Stomach (tissue), 19 donors: ENCODE measurements at places on chromosomes 1 and 21. TPM values are rescaled to one million over a fixed set of nuclear protein-coding genes. Genes with fewer than 3 reads are reported as not detected.

FAM72C gene
- not detected for total RNA-seq

PTAFR gene
- total RNA-seq, result 2.8 TPM

SGIP1 gene
- total RNA-seq, result 9.5 TPM

DNA sequence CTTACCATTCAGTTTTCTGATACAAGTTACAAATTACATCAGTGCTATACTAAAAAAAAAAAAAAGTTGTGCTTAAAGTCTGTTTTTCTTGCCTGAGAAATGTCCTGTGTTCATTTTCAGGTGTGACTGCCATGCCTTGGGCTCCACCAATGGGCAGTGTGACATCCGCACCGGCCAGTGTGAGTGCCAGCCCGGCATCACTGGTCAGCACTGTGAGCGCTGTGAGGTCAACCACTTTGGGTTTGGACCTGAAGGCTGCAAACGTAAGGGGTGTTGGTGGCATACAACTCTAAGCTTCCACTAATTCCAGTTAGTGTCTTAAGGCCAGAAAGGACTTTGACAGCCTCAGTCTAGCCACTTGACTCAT lies 60.1 kb upstream of the LAMC2 start:
- DNase-seq, result no peak

- DNase-seq, result no peak
Observed at GRCh38 chr1:162019006-162019405, 4.7 kb downstream of the OLFML2B start.

DNA sequence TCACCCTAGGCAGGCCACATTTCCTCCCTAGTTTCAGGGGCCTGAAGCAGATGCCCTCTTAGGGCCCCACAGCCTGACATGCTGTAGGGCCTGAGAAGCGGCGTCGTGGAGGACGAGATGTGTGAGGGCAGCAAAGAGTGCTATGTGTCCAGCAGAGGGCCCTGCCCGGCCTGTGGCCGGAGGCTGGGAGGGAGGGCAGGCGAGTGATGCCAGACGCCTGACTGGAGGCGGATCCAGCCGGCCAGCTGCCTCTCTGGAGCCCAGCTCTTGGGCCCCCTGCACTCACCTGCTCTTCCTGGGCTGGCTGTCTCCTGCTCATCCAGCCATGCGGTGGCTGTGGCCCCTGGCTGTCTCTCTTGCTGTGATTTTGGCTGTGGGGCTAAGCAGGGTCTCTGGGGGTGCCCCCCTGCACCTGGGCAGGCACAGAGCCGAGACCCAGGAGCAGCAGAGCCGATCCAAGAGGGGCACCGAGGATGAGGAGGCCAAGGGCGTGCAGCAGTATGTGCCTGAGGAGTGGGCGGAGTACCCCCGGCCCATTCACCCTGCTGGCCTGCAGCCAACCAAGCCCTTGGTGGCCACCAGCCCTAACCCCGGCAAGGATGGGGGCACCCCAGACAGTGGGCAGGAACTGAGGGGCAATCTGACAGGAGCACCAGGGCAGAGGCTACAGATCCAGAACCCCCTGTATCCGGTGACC lies at the start of gene GPR37L1:
Gene GPR37L1, plus strand, starts transcription at position 279 of the 697 bp plus-strand sequence. Its CDS starts 47 bp downstream, at position 326.
- peak; percentile 77 for DNase-seq

DNA sequence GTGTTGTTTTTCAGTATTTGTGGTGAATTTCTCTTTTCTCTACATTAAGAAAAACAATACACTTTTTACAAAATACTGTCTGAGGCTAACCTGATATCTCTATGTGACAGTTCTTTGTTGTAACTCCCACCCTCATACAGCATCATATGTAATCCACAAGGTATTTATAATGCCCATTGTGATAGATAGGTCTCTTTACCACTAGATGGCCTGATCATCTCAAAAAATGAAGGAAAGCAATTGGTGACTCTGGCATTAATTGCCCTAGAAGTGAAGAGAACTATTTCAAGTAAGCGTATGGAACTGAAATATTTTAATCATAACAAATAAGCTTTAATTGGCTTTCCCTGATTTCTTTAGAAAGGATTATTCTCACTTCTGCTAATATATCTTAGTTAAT lies 36.2 kb upstream of the HFM1 start:
- DNase-seq, result no peak

GRCh38 chr1:184597650-184598357 lies 156.9 kb downstream of the EDEM3 start:
- no peak for DNase-seq

DNA sequence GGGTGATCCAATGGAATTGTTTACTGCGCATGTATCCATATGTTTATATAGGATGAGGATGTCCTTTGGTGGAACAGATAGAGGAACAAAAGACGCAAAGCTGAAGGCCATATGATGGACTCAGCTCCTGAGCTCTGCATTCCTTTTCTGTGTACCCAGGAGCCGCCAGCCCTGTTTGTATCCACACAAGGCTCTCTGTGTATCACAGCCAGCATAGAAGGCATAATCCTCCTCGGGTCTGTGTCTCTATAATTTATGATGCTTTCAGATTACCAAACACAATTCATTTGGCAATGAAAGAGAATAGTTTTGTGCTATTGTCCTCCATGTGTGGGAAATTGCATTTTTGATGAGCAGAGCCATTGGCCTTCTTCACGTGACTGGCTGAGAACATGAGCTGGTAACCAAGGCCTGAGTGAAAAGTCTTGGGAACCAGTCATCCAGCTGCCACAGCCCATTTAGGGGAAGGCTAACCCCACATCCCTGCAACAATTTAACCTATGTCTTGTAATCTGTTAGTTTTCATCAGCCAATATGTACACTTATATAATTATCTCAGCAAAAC lies 119.2 kb downstream of the PBX1 start:
- DNase-seq, result no peak

DNA sequence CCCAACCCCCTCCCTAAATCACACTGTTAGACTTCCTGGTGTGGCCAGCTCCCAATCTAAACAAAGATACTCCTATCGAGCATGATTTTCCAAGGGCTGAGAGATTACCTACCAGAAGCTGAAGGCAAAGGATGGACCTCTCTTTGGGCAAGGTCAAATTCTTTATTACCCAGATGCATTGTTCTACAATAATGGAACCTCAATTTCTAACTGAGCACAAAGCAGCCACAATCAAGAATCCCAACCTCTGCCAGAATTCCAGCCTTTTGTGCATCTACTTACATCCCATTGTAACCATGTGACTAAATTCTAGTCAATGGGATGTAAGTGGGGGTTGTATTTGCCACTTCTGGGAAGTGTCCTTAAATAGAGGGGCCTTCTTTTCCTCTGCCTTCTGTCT lies 24.9 kb upstream of the VPS26C start:
- DNase-seq, result no peak

GRCh38 chr1:241077386-241078147 lies 279.4 kb downstream of the RGS7 start:
- peak; percentile 14 for DNase-seq

DNA sequence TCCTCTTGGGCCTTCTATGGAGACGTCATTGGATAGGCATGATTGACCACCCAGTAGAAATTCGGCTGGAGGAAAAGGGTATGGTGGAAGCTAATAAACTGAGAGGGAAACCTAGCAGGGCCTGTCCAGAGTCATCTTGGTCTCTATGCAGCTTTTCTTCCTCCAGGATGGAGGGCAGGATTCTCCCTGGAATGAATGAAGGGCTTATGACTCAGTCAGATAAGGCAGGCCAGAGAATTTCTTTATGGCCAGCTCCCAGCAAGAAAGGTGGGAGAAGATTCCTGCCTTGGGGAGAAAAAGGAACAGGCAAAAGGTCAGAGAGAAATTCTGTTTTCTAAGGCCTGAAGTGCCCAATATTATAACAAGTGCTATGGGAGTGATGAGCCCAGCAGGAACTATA lies 17.1 kb downstream of the FBLIM1 start:
- DNase-seq, result no peak
